SK-MEL-5 (cell line): ENCODE measurements at places on chromosomes 2 and 18.

GRCh38 chr2:157782057-157782845 is 93.9 kb downstream of the ACVR1 start:
- peak; percentile 55 for DNase-seq

DNA sequence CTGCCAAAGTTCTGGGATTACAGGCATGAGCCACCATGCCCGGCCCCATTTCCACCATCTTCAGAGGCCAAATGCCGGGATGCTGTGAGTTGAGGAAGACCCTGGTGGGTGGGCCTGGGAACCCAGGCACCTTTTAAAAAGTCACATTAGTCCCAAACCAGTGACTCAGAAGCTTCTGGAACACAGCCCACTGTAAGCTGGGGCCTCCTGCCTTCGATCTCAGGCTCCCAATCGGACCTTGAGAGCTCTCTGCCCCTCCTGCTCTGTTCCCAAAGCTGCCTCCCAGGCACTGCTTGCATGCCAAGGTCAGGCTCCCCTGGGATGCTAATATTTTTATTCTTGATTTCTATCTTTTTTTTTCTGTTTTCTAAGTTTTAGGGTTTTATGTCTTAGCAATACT is 4.2 kb downstream of the ADCY3 start:
- no peak for DNase-seq

GRCh38 chr2:230319211-230319862 is 7.7 kb upstream of the SP140L start:
- DNase-seq: no peak

DNA sequence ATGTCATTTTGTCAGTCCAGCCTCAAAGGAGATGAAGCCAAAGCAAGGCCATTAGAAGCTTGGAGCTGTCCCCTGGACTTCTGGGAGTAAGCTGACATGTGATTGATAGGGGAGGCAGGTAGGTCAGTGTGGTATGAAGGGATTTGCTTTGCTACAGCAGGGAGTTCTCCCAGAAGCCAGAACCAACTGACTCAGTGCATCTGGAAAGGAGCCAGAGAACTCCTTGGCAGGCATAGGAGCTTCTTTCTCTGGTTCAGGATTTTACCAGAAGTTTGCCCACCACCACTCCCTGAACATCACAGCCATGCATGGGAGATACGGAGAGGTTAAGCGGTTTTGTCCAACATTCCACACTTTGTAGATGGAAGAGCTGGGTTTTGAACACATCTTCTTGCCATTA is 24.5 kb upstream of the KCNE4 start:
- DNase-seq: no peak

DNA sequence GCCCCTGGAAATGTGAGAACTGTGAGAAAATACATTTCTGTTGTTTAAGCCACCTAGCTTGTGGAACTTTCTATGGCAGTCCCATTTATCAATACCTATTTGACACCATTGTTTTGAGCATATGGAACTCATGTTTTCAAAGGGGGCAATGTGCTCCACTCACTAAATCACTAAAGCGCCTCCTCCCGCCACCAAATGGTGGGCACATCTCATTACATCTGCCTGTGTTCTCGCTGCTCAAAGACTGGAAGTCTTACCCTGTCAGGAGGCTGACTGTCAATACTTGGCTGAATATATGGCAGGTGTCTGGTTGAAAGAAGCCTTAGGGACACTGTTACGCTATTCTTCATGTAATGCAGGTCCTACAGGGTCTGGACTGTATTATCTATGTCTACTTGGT is 767.7 kb downstream of the TSN start:
- peak; percentile 27 for DNase-seq
